ENCODE measurements at places on chromosomes 1 and 21.

GRCh38 chr1:156571261-156571852 is 1.0 kb downstream of the IQGAP3 start:
- no peak for DNase-seq

GRCh38 chr1:240555524-240555923 is 56.4 kb downstream of the GREM2 start:
- no peak for DNase-seq

GRCh38 chr1:37807220-37807554 is 403 bp upstream of the C1orf122 start:
- DNase-seq, result no peak

DNA sequence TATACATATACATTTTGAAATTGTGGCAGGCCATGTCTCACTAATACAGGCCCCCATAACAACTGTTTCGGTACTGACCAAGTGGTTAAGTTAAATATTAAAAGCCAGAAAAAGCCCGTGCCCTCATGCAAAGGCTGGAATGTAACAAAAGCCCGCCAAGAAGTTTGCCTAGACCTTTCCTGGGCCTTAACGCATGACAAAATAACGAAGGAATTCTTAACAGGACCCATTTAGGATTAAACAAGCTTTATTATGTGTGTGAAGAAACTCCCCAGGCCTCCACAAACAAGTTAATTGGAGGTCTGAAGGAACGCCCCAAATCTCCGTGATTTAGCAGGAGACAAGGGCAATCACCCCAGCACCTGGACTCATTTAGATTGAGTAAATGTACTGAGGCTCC is 42.4 kb downstream of the TNFSF4 start:
- no peak for DNase-seq

- DNase-seq, result no peak
These were observed 43.8 kb downstream of the CCN1 start for GRCh38 chr1:85624361-85624760.

DNA sequence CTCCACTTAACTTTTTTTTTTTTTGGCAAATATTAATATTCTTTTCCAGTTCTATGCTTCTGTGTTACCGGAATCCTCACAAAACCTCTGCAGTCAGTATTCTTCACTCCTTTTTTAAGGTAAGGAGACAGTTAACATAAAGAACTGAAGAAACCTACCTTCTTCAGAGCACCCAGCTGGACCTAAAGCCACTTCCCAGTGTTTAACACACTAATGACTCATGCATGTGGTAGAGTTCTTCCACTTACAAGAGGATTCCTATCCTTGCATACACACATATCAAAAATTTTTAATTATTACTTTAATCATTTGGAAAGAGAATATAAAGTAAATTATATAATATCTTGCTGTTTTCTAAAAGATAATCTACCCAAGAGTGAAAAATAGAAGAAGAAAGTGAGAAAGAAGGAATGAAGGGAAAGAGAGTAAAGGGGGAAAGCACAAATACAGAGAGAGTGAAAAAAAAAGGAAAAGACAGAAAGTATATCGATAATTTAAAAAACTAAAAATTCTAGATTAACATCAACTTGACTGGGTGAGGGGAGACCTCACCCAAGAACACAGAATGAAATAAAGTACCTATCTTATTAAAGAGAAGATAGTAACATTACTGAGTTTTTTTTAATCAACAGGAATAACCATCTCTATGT is 54.9 kb downstream of the ENAH start:
- no peak for DNase-seq

DNA sequence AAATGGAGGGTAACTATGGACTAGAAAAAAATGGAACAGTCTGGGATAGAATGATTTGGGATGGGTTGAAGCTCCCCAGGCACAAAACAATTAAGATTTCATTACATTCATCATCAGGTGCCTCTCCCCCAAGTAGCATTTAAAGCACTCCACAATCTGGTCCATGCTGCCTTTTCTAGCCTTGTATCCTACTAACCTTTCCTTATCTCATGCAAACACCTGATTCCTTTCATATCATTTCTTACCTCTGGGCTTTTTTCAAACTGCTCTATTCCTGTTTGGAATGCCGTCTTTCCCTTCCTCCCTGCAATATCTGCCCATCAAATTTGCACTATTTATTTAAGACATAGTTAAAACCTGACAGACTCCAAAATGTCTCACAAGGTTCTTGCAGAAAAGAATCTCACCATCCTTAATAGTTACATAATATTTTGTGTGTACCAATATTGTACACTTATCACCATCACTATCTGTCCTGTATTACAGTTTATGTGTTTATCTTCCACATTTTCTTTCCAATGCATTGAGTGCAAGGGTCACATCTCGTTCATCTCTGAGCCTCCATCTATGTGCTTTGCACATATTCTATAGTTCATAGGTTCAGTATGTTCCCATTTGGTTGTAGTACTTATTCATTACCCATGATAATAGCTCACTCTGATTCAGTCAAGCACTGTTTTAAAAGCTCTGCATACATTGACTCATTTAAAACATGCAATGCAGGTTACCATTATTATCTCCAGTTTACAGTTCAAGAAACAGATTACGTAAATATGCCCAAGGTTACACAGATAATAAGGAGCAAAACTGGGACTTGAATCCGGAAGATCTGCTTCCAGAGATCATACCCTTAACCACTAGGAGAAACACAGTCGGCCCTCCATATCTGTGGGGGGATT is 16.1 kb upstream of the SHCBP1L start:
- DNase-seq, result no peak

GRCh38 chr1:43349594-43350306 is 9.0 kb upstream of the CDC20 start:
- no peak for DNase-seq

DNA sequence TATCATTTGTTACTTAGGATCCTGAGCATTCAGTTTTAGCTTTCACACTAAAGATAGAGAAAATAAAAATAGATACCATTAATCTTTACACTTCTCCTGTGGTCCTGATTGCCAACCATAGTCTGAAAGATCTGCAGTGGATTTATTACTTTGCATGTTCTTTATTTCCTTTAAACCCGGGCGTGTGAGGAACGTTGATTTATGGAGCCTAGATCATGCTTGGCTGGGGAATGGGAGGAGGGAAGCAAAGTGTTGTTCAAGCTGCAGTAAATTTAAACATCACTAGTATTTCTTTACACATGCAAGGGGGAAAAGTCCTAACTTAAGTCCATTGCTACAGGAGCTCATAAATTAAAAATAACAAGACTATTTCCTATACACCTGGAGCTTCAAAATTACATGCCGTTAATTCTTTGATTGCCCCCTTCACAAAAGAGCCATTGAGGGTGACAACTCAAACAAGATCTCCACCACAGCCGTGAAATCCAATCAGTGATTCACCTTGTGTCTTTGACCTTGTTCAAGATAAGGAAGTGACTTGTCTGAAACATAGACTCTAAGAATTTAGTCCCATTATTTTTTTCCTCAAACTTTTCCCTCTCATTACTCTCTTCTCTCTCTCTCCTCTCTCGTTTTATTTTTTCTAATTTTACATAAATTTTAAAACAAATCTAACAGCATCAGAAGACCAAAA is 282.7 kb downstream of the KIF26B start:
- DNase-seq, result no peak

- DNase-seq, result no peak
These were observed 3.4 kb downstream of the KIAA0319L start for GRCh38 chr1:35553851-35554250.

- no peak for DNase-seq
These were observed 34.0 kb downstream of the MX1 start for GRCh38 chr21:41459884-41460534.

- no peak for DNase-seq
These were observed 75.4 kb downstream of the CACHD1 start for GRCh38 chr1:64545118-64545843.

- DNase-seq, result no peak
These were observed 113.0 kb upstream of the ERG start for GRCh38 chr21:38611277-38611676.

- DNase-seq, result no peak
These were observed 368.2 kb downstream of the CAMTA1 start for GRCh38 chr1:7153464-7153863.

- peak; percentile 92 for DNase-seq
These were observed 68.1 kb downstream of the JAK1 start for GRCh38 chr1:64898107-64898861.

- DNase-seq, result no peak
These were observed 55.8 kb downstream of the ROR1 start for GRCh38 chr1:63829349-63830327.

GRCh38 chr21:28066076-28066475 is 926.6 kb downstream of the LTN1 start:
- no peak for DNase-seq

GRCh38 chr1:29270929-29271521 is 34.7 kb downstream of the PTPRU start:
- DNase-seq, result no peak

DNA sequence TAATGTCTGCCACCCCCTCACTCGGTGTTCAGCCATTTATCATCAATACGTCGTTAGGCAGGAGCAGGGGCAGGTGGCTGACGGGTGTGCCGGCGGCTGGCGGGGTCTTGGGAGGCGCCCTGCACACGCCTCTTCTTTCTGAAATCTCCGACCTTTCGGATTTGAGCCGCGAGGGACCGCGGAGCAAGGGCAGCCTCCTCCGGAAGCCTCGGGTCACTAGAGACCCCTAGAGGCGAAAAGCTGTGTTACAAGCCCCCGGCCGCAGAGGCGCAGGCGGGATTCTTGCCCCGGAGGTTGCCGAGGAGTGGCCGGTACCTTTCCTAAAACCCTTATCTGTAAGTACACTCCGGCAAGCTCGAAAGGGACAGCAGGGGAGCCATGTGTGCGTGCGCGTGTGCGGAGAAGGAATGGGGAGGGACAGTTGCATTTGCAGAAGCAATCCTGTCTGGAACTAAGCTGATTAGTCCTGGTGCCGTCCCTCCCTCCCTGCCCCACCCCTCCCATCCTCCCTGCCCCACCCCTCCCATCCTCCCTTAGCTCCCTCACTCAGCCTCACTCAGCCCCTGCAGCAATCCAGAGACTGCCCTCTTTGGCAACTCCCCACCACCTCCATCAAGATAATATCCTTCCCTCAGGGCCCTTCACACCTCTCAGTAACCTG is 11.0 kb downstream of the BRINP2 start:
- DNase-seq, result peak; percentile 50

DNA sequence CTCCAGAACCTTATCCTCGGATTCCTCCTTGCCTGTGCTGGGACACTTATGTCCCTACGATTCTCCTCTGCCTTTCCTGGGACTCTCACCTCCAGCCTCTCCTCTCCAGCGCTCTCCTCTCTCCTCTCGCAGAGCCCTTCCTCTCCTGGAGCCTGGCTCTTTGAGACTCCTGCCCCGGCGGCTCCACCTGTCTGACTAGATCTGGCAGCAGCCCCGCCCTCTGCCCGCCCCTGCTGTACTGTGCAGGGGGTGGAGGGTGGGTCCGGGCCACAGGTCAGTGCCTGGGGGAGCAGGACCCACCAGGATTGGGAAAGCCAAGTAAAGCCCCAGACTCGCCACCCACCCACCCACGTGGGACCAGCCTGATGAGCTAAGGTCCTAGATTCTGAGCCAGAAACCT is 1.6 kb downstream of the ELOVL1 start:
- DNase-seq, result no peak

- no peak for DNase-seq
These were observed 292.2 kb downstream of the SMYD3 start for GRCh38 chr1:246214708-246215509.

GRCh38 chr21:43585924-43586413 is 73.3 kb downstream of the HSF2BP start:
- DNase-seq, result peak; percentile 88

GRCh38 chr1:44089371-44090048 is 29.1 kb upstream of the KLF17 start:
- no peak for DNase-seq

- DNase-seq, result no peak
These were observed 46.2 kb upstream of the WASF2 start for GRCh38 chr1:27536010-27536757.

DNA sequence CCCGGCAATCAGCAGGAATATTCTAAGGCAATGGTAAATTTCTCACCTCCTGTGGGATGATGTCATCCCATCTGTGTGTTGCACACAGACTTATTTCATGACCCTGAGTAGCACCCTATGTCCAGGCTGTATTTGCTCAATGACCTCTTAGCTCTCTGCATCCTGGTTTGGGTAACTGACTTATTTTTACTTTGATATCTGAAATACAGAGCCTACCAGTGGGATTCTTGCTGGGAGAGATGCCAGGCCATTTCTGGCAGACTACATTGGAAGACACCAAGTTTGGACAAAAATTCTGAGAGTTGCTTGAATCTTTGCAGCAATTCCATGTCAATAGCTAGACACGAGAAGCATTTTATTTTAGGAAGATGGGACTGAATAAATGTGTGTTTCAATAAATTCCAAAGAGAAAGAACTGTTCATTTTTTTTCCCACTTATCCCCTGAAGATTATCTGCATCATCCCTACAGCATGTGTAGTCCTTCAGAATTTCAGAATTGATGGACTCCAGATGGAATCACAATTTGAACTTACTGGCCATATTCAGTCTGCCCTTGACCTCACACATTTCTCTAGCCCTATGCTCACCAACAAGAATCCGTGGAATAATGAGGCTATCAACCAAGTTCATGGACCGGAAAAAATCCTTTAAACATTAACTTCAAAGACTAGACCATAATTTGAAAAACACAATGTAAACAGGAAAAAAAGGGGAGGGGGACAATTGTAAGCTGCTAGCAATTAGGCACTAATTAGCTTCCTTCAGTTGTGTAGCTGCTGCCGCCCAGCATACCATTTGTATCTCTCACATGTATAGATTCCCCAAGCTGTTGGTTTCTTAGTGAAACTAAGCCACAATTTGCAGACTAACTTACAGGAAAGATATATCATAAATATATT is 226.5 kb downstream of the HMCN1 start:
- DNase-seq, result no peak

DNA sequence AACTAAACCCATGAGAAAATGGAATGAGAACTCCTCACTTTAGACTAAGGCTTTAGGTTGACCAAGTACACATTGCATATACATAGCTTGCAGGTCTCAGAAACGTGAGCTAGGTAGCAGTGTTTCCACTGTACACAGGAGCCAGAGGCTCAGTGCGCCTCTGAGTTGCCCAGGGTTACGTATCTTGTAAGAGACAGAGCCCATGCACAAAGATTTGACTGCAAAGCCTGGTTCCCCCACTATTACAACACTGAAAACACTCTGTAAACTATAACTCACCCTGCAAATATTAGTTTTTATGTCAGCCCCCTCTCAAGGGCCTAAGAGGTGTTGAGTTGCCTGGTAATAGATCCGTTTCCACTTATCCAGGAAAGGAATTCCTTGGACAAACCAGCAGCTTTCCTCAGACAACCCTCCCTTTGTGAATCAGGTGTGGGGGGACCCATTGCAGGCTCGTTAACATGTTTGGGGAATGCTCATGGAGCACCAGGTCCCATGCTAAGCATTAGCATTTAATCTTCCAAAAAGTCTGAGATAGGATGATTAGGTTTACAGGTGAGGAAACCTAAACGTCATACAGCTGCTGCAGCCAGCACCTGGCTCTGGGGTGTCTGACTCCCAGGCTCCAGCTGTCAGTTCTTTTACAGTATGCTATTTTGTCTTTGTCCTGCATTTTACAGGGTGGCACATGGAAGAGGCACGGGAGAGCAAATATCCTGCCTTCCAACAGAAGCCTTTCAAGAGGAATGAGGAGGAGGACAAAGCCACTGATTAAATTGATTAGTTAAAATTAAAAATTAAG is 25.7 kb downstream of the TENT5C start:
- no peak for DNase-seq

GRCh38 chr1:221998781-221999180 is 256.9 kb upstream of the DUSP10 start:
- no peak for DNase-seq

Data from Panc1 (cell line).